ENCODE measurements at places on chromosomes 13 and 19.
A peak's percentile ranks its signal among the peaks of the same experiment; 100 is the strongest.

- no peak for DNase-seq
These were observed 531.8 kb downstream of the EFNB2 start for GRCh38 chr13:106003651-106004050.

DNA sequence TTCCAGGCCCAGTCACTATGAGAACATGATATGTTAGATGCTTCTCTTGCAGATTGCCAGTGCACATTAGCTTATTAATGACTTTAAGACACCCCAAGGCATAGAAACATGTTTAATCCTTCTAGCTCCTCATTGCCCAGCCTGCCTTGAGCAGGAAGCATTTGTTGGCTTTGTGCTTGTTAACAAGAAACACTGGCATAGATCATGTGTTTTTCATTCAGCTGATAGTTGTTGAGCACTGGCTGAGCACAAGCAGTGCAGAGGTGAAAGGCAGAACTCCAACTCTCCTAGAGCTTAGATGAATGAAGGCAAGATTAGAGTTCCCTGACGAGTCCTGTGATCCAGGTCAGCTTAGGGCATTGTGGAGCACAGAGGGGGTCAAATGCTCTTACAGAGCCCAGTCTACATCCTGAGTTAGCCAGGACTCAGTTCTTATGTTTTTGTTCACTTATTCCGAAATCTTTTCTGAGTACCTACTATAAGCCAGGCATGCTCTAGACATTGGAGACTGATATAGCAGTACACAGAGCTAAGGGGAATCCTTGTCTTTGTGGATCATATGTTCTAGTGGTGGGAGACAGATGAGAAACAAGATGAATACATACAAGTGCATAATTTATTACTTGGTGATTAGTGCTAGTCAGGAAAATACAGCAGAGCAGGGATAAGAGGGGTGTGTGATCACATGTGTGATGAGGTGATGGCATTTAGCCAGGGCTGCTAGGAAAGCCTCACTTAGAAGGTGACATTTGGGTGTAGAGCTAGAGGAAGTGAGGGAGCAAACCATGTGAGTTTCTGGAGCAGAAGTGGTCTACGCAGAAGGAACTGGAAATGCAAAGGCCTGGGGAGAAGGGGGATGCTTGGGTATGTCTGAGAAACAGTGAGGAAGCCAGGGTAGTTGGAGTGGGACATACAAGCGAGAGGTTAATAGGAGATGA is 101.2 kb downstream of the WASF3 start:
- DNase-seq: no peak

DNA sequence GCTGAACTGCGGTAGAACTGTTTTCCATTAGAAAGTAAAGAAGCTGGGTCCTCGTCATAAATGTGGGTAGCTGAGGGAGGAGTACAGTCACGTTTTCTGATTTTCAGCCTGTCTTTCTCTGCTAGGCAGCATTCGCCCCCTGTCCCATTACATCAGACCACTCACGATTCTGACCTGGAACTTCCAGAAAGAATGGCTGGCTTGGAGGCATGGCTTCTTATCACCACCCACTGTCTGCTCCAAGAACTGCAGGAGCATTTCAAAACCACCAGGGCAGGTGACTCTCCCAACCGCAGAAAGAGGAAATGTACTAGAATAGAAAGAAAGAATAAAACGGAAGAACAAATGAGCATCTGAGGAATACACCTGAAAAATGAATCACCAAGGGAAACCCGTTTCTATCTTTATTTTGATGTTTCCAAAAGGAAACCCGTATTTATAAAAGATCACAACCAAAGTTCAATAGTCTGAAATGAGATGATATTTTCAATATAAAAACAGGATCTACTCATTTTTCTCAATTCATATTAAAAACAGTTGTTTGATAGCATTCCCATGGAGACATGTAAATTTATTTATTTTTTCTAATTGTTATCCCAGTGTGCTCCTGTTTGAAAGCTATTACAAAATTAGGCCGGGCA is 22.1 kb upstream of the POMP start:
- DNase-seq: peak; percentile 49

- DNase-seq: peak; percentile 79
These were observed 9.4 kb upstream of the CEACAM16 start for GRCh38 chr19:44689290-44690130.

DNA sequence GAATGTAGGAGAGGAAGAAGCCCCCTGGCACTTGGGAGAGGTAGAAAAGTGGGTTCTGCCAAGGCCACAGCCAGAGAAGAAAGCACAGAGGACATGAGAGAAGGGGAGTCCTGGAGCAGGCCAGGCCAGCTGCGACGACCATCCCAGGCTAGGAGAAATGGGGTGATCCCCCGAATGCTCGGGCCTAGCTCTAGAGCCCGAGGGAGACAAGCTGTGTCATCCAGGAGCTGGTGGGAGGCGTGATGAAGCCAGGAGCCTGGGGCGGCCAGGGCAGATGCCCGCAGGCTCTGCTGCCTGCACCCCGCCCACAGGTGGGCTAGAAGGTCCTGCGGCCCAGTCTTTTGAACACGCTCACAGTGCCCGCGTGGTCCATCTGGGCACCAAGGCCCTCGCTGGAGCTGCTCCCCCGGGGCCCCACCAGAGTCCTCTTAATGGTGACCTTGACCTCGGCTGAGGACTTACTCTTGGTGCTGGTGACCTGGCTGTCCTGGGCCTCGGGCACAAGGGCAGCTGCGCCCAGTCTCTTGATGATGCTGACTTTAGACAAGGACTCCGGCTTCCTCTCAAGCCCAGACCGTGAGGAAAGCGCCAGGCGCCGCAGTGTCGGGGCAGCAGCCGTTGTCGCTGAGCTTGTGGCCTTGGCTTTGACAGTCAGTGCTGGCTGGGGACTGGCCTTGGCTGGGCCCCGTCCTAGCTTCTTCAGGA is 26.5 kb downstream of the C19orf47 start:
- DNase-seq: no peak

DNA sequence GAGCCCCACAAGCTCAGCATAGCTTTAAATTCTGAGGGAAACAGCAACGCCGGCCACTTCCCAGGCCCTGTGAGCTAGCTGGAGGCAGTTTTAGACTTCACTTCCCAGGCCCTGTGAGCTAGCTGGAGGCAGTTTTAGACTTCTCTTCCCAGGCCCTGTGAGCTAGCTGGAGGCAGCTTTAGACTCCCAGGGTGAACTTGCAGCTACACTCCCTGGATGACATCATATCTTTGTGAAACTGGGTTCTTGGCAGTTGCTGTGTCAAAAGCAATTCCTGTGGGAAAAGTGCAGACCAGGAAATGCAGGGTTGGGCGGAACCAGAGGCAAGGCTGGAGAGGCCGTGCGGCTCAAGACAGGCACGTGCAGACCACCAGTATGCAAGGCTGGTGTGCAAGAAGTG is 12.7 kb downstream of the SOX1 start:
- no peak for DNase-seq

DNA sequence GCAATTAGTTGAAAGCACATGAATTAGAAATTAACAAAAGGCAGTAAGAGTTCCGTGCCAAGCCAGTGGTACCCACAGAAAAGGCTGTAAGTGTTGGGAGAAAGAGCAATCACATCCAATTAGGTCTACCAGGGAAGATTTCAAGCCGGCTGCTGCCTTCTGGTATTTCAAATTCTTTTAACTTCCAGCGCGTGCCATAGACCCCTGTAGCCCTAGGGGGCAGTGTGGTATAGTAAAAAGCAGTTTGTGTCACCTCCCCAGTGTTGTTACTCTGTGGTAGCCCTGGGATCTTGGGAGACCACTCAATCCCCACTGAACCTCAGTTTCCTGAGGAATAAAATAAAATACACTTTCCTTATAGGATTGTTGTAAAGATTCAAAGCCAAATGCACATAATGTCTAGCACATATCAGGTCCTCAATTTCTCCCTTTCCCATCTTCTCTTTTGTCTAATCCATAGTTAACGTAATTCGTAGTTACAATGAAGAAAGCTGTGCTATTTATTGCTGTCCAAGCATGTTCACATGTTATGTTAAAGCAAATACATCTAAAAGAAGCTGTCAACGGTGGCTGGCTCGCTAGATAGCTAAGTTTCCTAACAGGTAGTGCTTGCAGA is 230.2 kb downstream of the TDRD3 start:
- no peak for DNase-seq

All from CD4-positive, alpha-beta T cell treated with Interleukin-2 at 100 ng/mL for 4 hours (primary cell).